ENCODE measurements at places on chromosomes 6 and 20.

DNA sequence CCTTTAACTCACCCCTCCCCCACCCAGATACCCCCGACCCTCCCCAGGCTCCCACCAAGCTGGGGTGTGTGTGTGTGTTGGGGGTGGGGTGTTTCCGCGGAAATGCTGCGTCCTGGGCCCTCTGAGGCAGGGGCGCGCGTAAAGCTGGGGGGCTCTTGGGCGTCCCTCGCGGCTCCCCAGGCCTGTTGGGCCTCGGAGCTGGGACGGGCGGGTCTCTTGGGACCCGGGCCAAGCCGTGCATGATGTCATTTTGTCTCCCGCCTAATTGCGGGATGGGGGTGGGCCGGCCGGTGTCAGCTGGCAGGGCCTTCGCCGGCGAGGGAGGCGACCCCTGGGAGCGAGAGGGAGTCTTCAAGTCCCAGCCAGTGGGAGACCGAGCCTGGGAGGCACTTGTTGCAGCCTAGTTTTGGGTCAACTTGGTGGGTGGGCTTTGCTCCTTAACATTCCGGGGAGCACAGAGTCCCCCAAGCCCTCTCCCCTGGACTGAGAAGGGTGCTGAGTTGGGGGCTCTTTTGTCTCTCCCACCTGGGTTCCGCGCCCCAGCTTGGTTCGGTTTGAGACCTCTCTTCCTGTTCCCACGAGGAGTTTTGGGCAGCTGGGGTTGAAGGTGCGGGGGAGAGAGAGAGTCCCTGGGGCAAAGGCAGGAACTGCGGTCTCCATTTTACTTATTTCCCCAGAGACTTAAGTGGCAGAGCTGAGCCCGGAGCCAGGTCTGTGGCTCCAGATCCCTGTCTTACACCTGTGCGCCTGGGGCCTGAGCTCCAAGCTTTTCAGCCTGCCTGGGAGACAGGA lies 623 bp downstream of the MYBL2 start:
- peak; percentile 48 for DNase-seq

DNA sequence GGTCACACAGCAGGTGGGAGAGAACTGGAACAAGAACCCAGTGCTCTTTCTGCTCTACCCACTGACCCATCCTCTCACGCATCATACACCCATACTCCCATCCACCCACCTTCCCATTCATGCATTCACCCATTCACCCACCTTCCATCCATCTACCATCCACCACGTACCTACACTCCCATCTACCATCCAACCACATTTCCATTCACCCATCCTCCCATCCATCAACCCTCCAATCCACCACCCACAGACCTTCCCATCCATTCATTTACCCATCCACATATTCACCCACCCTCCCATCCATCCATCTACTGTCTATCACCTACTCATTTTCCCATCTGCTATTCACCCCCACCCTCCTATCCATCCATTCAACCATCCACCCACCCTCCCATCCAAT lies 17.2 kb upstream of the RSPO4 start:
- DNase-seq = no peak

DNA sequence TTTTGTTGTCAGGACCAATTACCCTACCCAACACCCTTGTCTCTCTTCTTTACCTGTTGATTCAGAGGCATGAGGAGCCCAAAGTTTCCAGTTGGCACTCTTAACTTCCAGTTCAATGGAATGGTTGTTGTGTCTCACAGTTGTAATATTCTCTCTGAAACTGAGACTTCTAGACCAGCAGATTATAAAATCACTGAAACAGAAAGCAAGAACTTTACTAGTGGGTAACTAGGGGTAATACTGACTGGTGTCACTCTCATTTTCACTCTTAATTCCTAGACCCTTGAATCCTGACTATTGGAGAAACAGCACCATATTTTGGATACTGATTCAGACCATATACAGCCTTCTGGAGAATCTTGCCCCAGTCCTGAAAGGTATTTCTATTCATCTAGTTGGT lies 140.2 kb upstream of the MMS22L start:
- DNase-seq = no peak

- peak; percentile 79 for DNase-seq
These were observed 52.1 kb upstream of the BEND6 start for GRCh38 chr6:56902641-56903464.

- no peak for DNase-seq
These were observed 27.9 kb upstream of the SGK1 start for GRCh38 chr6:134345789-134346188.

DNA sequence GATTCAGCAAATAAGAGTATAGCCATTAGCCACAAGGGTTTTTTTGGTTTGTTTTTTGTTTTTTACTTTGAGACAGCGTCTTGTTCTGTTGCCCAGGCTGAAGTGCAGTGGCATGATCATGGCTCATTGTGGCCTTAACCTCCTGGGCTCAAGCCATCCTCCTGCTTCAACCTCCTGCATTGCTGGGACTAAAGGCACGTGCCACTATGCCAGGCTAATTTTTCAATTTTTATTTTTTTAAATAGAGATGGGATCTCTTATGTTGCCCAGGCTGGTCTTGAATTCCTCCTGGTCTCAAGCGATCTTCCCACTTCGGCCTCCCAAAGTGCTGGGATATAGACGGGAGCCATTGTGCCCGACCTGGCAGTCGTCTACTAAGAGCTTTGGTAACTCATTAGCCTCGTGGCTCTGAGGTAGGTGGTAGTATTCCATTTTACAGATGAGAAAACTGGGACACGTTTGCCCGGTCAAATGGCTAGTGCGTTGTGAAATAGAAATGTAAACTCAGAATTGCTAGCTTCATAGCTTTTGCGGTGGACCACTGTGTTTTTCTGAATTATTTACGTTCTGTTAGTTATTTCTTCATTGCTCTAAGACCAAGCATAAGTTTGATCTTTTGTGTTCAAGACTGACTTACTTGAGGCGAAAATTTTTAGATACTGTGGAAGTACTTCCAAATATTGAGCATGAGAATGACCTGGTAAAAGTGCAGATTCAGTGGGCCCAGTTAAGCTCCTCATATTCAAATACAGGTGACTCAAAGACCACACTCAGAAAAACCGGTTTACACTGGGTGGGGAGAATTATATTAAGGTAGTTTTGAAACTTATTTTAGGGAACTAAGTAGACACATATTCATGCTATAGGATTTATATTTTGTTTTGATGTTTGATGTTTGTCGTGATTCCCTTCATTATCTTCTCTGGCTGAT lies 2.1 kb downstream of the PANK2 start:
- DNase-seq = no peak

DNA sequence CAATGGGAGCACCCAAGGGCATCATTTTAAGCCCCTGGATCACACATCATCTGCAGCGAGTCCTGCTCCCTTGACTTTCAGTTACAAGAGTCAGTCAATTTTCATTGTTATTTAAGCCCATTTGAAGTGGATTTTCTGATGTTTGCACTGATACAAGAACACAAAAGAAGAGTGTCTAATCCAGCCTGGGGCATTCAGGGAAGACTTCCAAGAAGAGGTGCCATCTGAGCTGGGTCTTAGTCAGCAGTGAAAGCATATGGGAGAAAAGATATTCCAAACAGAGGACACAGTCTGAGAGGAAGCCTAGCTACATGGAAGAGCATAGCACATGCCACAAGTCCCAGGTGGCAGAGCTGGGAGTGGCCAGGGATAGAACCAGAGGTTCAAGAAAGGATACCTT lies 10.4 kb upstream of the FOXP4 start:
- no peak for DNase-seq

- DNase-seq = no peak
These were observed 77.6 kb upstream of the NEDD9 start for GRCh38 chr6:11309947-11310665.

GRCh38 chr6:140602431-140603248 lies 1228.2 kb upstream of the CITED2 start:
- no peak for DNase-seq

DNA sequence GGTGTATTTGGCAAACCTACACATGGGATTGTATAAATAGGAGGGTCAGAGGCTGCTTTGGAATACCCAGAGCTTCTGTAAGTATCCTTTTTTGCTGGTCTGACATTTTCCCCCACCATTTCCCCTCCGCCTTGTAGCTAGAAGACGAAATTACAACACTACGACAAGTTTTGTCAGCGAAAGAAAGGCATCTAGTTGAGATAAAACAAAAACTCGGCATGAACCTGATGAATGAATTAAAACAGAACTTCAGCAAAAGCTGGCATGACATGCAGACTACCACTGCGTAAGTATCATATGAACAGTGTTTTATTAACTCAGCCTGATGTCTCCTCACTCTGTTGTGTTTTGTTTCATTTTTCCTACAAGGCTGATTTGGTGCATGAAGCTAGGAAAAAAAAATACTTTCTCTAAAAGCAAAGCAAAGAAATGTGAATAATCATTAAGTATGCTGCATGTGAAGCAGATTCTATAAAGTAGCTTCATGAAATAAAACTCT lies 72.7 kb downstream of the HDDC2 start:
- DNase-seq = no peak

GRCh38 chr20:23646106-23646873 lies 8.5 kb upstream of the CST3 start:
- DNase-seq = no peak

DNA sequence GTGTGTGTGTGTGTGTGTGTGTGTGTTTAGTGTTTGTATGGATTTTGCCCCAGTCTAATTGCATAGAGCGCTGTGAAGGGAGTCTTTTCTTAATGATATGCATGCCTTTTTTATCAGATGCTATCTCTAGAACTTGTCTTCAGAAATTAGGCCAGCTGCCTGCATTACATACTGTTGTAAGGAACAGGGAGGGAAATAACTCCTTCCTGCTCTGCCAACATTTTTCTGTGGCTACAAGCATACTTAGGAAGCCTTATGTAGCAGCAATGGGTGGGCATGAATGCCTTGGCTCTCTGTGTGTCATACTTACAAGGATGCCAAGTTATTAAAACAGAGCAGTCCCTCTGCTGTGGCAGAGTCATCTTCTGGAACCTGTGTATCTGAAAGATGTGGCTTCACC lies 8.0 kb upstream of the COL21A1 start:
- no peak for DNase-seq

DNA sequence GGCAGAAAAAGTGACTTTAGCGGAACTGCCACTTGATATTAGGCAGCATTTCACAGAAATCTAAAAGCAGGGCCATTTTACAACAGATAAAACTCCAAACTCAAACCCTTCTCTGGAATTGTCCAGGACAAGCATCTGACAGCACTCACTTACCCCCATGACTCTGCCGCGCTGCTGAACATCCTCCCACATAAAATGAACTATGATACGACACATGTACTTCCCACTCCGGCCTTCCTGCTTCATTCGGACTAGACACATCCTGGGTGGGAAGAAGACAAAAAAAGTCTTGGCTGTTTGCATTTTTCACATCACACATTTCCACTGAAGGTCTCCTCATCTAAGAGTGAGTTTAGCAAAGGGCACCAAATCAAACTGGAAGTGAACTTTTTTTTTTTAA lies 54.8 kb upstream of the FAM83C start:
- DNase-seq = no peak

- no peak for DNase-seq
These were observed 298.7 kb upstream of the MARCKS start for GRCh38 chr6:113558431-113558830.

DNA sequence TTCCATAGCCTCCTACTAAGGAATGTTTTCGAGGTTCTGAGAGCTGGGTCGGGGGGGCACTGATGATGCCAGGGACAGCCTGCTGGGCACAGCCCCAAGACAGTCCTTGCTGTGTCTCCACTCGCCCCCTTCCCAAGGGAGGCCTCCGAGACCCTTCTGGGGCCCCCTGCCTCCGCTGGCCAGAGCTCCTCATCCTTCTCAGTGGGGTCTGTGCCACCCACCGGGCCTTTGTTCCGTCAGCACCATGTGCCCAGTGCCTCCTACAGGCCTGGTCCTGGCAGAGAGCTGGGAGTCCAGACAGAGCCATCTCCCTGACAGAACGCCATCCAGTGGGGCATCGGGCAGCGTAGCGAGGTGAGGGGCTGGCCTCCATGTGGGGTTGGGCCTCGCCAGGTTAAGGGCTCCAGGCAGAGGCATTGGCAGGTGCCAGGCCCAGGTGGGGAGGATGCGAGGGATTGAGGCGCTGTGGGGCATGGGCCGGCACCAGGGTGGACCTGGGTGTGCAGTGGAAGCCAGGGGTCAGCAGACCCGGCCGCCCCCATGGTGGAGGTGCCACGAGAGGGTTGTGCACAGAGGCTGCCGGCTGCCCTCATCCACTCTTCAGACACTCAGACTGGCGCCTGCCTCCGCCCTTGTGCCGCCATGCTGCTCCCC lies 13.3 kb downstream of the RBM38 start:
- no peak for DNase-seq

- no peak for DNase-seq
These were observed 101.1 kb downstream of the DLGAP4 start for GRCh38 chr20:36407199-36407733.

DNA sequence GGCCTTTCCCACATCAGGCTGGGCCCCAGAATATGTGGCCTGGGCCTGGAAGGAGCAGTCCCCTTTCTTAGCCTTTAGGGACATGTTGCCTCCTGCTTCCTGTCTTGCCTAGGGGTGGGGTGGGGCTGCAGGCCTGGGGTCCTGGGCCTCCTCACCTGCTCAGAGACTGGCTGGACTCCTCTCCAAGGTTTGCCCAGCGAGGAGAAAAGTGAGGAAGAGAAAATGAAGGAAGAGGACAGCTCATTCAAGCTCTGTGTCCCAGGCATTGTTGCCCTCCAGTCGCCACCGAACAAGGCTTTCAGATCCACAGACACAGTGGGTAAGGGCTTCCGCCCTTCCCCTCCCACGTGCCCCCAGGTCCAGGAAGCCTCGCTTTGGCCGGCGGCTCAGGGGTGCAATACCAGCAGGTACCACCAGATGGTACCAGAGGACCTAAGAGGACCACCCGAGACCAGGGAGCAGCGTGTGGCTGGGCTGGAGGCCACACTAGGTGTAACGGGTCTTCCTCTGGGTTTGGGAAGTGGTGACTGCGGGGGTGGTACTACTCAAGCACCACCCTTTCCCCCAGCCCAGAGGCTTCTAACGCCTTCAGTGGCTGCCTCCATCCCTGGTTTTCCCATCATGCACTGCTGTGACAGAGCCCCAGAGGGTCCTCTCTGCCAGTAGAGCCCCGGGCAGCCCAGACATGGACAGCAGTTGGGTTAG lies 5.5 kb upstream of the BAK1 start:
- DNase-seq = peak; percentile 92

GRCh38 chr20:55070001-55070400 lies 594.6 kb downstream of the DOK5 start:
- DNase-seq = no peak

GRCh38 chr6:149922642-149923326 lies at the start of gene RAET1G:
TSS of gene RAET1G (minus strand) at chr6:149923121. CDS start at chr6:149923010, 111 bp downstream.
- peak; percentile 45 for DNase-seq

DNA sequence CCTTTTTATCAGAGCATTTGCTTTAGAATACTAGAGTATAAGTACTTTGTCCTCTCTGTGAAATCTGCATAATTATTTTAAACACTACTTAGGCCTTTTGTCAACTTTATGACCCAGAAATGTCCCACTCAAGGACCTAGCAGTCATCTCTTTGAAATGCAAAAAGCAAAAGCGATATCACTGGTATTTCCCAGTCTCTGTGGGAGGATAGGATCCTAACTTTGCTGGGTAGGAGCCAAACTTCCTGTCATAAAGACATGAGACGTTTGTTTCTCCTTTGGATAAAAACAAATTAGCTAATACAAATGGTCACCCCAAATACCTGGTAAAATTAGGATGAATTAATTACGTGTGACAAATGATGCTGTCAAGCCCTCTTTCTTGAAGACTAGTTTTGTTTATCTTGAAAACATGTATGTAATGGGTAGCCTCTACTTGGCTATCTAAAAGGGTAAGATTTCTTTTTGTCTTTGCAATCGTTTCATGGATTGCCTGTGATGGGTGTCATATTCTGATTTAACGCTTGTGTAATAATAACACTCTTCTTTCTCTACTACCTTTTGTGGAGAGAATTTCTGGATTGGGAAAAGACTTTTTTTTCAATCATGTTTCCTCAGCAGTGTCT lies 36.2 kb downstream of the DCDC2 start:
- DNase-seq = no peak

- no peak for DNase-seq
These were observed 1120.1 kb upstream of the CITED2 start for GRCh38 chr6:140494321-140495108.
